ENCODE measurements at places on chromosomes 6 and 20. TPM values are rescaled to one million over a fixed set of nuclear protein-coding genes. Genes with fewer than 3 reads are reported as not detected.

PAX1 gene
- total RNA-seq, result not detected

- DNase-seq, result no peak
These were observed 118.3 kb downstream of the SLC24A3 start for GRCh38 chr20:19330731-19331130.

DNA sequence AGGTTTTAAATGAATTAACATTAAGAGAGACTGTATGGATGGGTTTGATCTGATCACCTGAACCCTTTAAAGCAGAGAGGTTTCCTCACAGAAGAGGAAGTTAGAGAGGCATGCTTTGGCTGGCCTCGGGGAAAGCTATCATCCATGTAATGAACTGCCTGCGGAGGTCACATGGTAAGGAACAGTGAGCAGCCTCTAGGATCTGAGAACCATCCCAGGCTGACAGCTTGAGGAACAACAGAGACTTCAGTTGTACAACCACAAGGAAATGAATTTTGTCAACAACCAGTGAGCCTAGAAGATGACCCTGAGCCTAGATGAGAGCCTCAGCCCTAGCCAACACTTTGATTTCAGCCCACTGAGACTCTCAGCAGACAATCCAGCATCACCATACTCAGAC, 2.9 kb upstream of the COL21A1 start:
- no peak for DNase-seq

DNA sequence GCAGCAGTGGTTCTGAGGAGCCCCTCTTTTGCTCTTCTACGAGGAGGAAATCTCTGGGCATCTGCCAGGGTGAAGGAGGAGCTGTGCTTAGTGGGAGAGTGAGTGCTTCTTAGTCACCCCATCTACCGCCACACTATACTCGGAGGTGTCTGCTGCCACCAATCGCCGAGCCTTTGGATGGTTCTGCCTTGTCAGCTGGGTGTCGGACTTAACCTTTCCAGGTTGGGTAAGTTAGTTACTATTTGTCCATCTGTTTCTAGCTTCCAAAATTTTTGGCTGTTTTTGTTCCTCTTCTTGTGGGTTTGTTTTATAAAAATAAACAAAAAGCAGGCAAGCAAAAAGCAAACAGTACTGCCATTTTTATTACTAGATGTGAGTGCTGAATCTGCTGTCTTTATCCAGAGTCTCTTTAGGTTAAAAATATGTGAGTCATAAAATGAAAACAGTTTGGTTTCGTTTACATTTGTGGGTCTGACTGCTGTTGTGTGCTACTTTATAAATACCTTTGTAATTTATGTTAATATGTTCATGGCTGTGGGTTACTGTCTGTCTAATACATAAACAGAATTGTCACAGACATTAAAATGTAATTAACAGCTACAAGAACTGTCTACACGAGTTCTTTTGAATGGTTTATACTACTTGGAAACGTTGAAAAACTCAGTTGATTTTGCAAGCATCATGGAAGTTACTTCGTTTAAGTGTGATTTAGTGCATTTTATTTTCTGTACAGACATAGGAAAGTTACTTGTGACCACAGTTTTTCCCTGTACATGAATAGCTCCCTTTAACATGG, 89.2 kb downstream of the ARID1B start:
- no peak for DNase-seq

DNA sequence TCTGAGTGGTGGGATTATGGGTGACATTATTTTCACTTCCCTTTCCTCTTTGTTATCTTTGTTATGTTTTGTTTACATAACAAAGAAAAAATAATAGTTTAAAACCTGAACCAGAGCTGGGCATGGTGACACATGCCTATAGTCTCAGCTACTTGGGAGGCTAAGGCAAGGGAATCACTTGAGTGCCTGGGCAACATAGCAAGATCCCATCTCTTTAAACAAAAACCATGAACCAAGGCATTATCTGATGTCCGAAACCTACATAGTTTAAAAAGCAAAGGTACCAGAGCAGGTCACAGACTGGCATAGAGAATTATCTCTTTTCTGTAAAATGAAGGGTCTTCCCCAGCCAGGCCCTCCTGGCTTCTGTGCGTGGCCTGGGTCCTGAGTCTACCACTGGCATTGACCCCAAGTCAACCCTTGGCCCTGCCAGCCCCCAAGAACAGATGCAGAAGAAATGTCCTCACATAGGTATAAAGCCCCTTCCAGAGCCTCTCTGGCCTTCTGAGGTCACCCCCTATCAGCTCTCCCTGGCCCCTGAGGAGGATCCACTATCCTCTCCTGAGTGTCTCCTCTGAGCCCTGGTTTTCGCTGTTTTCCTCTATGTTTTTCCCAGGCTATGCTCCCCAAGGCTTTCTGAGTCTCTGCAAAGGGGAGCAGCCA, 81.3 kb downstream of the TRERF1 start:
- DNase-seq, result no peak

DNA sequence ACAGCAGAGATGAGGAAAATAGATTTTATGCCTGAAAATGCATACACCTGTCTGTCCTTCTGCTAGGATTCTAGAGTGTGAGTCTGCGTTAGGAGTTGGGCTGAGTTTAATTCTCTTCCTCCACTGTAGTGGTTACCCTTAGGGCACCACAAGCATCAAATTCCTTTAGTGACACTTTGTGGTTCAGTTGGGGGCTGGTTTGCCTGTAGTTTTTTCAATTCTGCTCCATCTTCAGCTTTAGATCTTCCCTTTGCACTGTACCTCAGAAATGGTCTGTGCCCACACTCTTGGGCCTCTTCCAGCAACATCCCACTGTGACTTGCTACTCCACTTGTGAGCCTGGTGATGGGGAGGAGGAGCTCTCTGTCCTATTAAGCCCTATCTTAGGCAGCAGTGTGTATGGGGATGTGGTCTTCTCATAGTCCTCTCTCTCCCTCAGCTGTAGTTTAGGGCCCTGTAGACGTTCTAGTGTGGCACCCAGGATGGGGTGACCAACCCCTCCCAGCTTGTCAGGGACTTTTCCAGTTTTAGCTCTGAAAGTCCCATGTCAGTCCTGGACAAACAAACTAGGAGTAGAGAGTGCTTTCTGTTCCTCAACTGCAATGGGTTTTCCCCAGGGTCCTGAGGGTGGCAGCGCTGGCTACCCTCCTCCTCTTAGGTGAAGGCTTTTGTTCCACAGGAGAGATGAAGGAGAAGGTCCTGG, 19.7 kb upstream of the OGFRL1 start:
- DNase-seq, result no peak
